GM12878 (cell line): ENCODE measurements at places on chromosomes 16 and 17. TPM values are rescaled to one million over a fixed set of nuclear protein-coding genes. Genes with fewer than 3 reads are reported as not detected.

The TVP23C gene
- 1.9 and 3.8 TPM in 2 replicates for total RNA-seq

The ZNF263 gene
- total RNA-seq = 24.6 and 28.3 TPM in 2 replicates

The CCDC92B gene
- not detected in 2 replicates for total RNA-seq

- peak; percentile 39 for DNase-seq
Measured at GRCh38 chr17:47660064-47660492, 10.4 kb downstream of the KPNB1 start.

- DNase-seq = no peak
Measured at GRCh38 chr17:48541577-48542113, 3.3 kb downstream of the HOXB2 start.

- DNase-seq = no peak
Measured at GRCh38 chr16:85628265-85628556, 15.1 kb downstream of the GSE1 start.

GRCh38 chr16:67013823-67014633 is 14.9 kb upstream of the CBFB start:
- no peak for DNase-seq

DNA sequence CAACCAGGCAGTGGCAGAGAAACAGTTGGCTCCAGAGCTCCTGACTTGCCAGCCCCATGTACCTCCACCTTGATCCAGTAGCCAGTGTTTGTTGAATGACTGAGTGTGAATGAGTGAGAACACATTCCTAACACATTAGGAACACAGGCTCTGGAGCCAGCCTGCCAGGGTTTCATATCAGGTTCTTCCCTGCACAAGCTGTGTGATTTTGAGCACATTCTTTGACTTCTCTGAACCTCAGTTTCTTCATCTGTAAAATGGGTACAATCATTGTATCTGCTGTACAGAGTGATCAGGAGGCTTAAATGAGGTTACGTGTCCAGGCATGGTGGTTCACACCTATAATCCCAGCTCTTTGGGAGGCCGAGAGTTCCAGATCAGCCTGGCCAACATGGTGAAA is 13.3 kb upstream of the RMI2 start:
- no peak for DNase-seq

- no peak for DNase-seq
Measured at GRCh38 chr16:69937465-69937951, 13.6 kb upstream of the CLEC18A start.

GRCh38 chr17:2794111-2794803 is 2.0 kb upstream of the RAP1GAP2 start:
- no peak for DNase-seq
